ENCODE measurements at places on chromosomes 13 and 19.

GRCh38 chr19:49871349-49871985 lies 4.1 kb upstream of the PNKP start:
- no peak for DNase-seq

- peak; percentile 22 for DNase-seq
These were observed 123.1 kb downstream of the CDK8 start for GRCh38 chr13:26377038-26377437.

DNA sequence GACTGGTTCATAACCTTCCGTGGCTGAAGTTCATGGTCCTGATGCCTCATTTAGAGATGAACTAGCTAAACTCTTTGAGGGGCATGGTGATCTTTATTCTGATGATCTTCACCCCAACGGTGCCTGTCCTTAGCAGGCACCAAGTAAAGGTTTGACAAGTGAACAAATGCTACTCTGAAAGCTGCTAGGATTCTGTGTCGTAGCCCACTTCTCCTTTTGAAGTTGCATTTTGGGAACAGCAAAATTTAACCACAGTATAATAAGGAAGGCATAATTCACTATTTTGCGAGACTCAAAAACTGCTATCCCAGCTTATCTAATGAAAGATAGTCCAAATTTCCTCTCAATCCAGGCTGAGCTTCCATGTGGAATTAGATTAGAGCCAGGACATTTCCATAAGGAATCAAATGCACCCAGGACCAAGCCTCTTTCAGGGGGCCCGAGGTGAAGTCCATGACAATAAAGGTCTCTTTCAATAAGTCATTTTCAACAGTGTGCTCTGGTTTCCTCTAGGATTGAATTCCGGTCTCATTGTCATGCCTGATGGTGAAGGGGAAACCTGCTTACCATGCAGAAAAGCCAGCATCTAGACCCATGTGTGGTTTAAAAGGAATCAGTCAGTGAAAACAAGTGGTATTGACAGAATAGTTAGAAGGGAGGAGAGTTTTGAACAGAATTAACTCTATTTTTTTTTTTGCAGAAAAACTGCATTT lies 23.1 kb downstream of the SIAH3 start:
- DNase-seq, result no peak

- DNase-seq, result peak; percentile 6
These were observed 1032.4 kb upstream of the MIR17HG start for GRCh38 chr13:90315061-90315460.

DNA sequence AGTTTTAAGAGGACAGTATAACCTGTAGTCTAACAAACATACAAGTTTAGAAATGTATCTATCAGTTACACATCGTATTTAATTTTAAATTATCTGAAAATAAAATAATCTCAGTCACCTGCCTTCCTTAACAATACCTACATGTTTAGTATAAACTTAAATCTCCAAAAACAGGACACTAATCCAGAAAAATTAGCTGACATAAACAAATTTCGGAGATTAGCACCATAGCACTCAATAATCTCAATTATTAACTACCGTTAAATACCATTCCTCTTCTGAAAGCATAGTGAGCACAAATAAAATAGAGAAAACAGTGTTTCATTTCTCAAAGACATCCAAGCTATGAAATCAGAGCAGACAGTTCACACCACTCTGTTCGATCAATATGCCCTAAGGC lies 13.2 kb downstream of the MED4 start:
- no peak for DNase-seq

GRCh38 chr13:21060338-21061028 lies 903 bp downstream of the LATS2 start:
- peak; percentile 32 for DNase-seq

Measured in neural crest cell (in vitro differentiated cells).